Activated T-cell treated with anti-CD3 and anti-CD28 coated beads for 48 hours (primary cell): ENCODE measurements at places on chromosomes 6 and 20.

DNA sequence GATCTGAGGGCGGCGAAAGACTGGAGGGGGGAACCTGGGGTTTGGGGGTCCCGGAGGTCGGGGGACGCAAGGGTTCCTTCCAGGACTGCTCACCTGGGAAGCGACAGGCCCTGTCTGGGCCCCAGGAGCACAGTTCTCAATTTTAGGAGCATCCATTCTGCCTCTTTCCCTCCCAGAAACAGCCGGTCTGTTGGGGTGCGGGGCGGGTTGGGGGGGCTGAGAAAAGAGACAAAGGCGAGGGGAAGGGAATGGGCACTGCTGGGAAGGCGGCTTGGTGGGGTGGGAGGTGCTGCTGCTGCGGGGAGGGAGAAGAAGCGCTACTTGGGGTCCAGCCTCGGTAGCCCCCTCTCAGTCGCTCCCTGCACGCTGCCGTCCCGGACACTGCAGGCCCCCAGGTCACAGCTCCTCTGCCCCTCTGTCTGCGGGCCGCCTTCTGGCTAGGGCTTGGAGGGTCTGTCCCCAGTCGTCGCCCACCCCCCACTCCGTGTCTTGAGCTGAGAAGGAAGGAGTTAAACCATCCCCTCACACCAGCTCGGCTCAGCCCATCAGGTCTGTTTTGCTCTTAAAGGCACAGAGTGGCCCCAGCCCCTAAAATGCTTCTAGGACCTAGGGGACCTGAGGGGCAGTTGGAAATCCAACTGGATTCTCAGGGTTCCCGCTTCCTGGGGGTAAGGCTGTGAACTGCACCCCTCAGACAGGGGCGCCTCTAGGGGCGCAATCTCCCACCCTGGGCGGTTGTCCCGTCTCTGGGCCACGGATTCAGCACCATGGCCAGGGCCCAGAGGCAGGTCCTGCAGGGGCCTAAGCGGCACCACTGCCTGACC is 690 bp downstream of the GDAP1L1 start:
- DNase-seq, result peak; percentile 30

DNA sequence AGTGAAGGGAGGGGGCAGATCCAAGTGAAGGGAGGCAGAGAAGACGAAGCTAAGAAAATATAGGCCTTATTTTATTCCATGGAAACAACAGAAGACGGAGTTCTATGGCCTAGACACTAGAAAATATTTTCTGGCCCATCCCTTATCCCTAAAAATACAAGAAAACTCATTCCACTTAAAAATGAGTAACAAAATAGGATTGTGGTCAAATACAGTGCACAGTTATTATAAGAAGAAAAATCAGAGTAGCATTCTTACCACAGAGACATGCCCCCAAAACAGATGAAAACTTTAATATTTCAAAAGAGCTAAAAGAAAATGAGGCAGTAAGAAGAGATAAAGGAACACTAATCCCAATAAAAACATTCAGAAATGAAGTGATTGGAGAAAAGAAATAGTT is 202.9 kb downstream of the GMPR start:
- no peak for DNase-seq

DNA sequence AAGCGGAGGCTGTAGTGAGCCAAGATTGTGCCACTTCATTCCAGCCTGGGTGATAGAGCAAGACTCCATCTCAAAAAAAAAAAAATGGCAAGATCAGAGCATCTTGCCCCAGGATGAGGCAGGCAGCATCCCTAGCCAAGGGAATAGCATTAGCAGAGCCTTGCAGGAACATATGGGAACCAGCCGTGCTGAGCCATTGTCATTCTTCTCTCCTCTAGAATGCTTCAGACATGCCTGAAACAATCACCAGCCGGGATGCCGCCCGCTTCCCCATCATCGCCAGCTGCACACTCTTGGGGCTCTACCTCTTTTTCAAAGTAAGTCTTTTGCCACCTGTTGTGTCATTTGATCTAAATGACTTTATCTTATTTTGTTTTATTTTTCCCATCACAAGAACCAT is 13.0 kb downstream of the HM13 start:
- DNase-seq, result no peak

DNA sequence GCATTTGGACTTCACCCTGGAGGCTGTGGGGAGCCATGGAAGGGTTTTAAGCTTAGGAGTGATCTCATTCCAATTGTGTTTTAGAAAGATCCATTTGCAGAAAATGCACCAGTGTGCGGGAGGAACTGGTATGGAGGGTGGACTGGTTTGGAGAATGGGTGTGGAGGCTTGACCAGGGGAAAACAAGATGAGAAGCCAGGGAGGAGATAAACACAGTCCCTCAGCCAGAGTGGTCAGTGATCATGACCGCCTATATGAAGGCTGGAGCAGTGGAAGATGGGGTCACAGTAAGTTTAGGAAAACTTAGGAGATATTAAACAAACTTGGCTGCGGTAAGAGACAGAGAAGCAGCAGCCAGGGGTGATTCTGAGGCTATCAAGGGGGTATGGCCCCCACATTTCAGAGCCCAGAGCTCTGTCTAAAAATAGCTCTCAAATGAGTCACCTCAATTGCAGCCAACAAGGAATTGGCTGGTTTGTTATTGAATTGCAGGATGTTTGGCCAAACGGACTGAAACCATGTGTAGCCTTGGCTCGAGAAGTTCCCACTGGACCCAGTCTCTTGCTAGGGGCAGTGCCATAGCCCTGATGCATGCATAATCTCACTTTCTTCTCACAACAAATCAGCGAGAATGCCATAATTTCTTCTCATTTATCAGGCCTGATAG is 159.9 kb upstream of the TOP1 start:
- DNase-seq, result no peak

DNA sequence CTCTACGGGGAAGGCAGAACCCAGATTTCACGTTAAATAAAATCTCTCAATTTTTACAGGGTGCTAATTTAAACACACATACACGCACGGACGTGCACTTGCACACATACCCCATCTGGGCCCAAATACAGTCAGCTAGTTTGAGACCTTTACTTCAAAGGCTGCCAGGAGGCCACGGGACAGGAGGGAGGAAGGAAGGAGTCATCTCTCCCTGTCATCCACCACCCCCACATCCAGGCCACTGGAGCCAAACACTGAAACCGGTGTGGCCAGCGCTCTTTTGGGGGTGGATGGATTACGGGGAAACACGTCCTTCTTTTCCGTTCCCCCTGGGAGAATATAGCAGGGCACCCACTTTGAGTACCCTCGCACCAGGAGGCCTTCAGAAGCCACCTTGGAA is 60.1 kb downstream of the ZNF831 start:
- no peak for DNase-seq

- no peak for DNase-seq
Measured at GRCh38 chr20:57957411-57958049, 247.7 kb upstream of the PMEPA1 start.

GRCh38 chr20:31908016-31908415 is 37.6 kb downstream of the TTLL9 start:
- no peak for DNase-seq

DNA sequence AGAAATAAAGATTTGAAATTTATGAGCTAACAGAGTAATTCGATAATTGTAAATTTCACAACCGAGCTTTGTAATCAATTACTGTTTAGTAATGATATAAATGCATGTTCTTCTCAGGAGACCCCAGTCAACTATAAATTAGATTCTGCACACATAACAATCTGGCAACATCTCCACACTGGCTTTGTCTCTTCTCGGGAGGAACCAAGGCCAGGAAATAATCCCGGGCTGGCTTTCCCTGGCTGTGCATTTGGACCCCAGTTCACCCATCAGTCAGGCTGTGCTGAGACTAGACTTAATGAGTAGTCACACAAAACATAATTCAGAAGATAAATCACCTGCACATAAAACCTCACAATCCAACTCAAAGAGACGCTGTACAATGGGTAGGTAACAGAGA is 65.5 kb downstream of the PTPRT start:
- no peak for DNase-seq

- DNase-seq, result no peak
Measured at GRCh38 chr20:24376311-24377099, 92.9 kb upstream of the SYNDIG1 start.

GRCh38 chr6:88804701-88805100 is 158.7 kb downstream of the RNGTT start:
- no peak for DNase-seq

DNA sequence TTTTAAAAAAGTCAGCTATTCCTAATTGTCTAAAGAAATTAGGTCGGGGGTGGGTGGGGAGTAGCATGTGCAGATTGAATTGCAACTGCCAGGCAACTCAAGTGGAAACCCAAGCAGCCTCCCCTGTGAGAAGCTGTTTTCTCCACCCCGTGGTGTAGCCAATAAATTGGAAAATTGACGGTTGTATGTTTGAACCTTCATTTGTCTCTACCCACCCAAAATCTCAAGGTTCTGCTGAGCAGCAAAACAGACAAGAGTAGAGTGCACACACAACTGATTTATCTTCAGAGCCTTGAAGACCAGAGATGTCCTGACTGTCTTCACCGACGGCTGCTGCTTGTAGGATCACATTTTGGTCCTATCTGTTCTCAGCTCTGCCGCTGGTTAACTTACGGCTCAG is 88.5 kb downstream of the DTD1 start:
- DNase-seq, result no peak

- no peak for DNase-seq
Measured at GRCh38 chr20:9928955-9929354, 90.1 kb upstream of the PAK5 start.

DNA sequence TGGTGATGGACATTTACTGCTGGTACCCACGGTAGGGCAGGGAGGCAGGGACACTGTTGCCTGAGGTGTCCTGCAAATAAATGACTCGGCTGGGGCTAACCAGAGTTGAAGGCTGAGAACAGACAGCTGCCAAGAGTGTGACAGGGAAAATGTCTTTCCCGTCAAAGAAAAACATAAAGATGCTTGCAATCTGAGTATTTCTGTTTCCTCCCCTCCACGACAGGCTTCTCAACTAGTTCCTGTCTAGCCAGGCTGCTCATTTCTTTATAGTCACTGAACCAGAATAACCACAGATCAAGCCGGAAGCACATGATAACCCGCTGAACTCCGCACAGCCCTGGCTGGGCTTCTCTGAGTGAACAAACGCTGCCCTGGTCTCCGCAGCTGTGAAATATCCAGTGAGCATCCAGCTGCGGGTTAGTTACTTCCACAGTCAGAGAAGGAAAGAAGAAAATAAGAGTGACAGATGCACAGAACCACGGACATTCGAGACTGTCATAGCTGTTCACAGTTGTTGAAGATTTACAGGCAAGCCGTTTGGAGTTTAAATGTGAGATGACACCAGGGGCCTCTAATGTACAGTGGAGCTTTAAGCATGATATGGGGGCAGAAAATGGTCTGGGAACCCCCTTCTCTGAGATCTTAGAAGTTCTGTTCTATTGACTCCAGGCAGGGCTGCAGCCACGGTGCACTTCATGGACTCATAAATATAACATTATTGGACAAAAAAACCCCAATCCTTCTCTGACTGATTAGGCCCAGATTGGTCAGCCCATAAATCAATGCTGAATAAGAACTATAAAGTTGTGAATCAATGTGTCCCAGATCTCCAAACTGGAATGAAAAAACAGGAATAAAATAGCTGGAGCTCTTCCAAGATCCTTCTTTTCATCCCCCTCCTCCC is 299.9 kb upstream of the SUPT3H start:
- peak; percentile 31 for DNase-seq

GRCh38 chr6:70996106-70996505 is 39.2 kb upstream of the B3GAT2 start:
- no peak for DNase-seq

DNA sequence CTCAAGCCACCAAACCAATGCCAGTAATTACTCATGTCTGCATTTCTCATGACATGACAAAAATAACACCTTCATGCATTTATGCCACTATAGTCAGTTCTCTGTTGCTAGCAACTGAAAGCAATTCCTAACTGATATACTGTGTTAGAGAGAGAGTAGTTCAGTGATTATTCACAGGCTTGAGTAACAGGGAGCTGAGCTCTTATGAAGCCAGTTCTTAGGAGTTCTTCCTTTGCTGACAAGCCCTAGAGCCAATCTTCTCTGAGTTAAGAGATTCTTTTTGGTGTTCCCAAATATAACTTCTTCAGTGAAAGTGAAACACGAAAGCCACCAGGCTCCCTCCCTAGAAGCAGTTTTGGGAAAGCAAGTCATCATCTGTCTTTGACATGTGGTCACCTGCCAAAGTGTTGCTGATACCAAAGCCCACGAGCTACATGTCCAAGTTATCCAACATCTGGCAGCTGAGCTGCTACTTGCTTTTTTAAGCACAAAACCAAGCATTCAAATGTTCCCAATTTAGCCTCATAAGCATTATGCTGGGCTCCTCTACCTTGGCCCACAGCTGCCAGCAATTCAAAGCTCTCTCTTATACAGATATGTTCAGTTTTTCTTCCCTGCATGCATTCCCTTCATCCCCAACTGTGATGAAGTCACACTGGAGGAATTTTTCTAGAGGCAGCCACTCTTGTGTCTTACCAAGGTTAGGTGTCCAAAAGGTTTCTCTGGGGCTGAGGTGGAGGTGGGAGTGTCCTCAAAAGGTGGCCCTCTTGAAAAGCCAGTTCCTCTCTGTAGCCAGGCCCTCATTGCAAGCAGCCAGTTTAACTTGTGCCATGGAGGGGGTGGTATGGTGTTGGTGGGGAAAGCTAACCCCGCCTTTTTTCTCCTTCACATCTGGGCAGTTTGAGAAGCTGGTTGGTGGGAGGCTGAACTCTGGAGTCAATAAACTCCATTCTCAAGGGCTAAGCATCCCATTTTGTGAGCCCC is 92.7 kb upstream of the ARMC2 start:
- no peak for DNase-seq

DNA sequence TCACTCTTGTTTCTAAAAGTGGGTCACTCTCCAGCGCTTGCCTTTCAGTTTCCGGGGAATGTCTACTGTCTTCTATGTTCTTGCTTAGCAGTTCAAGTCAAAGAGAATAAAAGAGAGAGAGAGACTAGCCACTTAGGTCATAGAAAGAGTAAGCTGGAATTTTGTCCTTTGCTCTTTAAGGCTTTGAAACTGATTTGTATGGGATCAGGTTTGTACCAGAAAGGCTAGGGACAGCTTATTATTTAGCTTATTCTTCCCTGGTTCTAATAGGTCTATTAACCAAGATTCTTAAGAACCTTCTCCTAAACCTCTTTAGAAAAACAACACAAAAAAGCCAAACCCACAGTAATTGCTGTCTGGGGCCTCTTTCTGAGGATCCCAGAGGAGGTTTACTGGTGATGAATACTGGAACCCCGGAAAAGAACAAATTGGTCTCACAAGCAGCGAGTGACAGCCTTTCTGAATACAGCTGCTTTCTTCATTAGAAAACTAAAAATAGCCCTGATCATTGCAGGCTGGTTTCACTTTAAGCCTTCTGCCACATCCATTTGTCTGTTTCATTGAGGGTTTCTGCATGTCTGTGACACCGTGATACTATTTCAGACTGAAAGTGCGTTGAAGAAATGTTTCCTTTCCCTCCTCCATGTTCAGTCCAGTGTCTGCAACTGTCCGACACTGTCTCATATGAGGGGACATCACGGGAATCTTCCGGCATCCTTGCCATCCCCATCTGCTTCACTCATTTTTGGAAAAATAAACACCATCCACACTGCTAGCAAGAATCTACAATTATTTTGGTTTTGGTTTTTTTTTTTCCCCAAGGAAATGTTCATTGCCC is 75.1 kb upstream of the ATXN1 start:
- no peak for DNase-seq

DNA sequence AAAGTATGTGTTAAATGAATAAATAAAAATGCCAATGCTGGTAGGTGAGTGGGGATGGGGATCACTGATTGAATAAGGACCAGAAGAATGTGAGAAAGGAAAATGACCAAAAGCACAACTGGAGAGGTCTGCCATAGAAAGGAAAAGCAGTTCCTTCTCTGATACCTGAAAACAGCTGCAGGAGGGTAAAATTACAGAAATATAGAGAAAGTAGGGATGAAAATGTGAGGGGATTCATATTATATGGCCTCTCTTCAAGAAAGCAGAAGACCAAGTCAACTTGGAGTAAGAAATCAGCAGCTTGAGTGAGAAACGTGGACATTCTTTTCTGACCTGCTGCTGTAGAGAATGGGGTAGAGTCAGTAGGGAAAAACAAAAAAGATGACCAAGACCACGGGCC is 125.1 kb downstream of the MYB start:
- no peak for DNase-seq
